ENCODE measurements at places on chromosomes 3 and 15. TPM values are rescaled to one million over a fixed set of nuclear protein-coding genes. Genes with fewer than 3 reads are reported as not detected.

- DNase-seq, result no peak
Observed at GRCh38 chr15:39597751-39598185, 16.9 kb downstream of the THBS1 start.

DNA sequence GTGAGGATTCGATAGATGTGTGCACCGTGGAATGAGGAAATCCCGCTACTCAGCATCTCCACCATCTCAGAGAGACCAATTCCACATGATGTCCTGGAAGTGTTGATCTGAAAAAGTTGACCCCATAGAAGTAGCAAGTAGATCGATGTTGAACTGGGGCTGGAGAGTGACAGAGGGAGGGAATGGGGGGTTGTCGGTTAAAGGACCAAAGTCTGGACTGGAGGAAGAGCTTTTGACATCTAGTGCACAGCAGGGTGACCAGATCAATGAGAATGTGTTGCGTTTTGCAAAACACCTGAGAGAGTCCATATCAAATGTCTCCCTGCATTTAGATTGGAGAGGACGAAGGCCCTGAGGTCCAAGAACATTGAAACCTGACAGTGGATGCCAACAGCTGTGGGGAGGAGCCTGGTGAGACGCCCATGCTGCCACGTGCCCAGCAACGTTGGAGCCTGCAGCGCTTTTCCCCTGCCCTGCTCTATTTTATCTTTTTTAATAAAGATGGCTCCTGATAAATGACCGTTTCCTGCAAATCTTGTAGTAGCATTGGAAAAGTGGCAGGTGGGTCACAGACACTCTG is 30.1 kb upstream of the RPL32 start:
- DNase-seq, result no peak

Gene ST3GAL6
- polyA plus RNA-seq, result not detected

GRCh38 chr3:153145454-153145853 is 16.6 kb upstream of the RAP2B start:
- DNase-seq, result no peak

- no peak for DNase-seq
Observed at GRCh38 chr3:125110016-125110875, 54.4 kb upstream of the HEG1 start.

Gene ARPIN
- polyA plus RNA-seq, result not detected

- no peak for DNase-seq
Observed at GRCh38 chr3:150743508-150743907, 19.5 kb downstream of the SIAH2 start.

Gene TGM4
- 0.22 TPM for polyA plus RNA-seq

- no peak for DNase-seq
Observed at GRCh38 chr3:59885899-59886400, 836.1 kb upstream of the CFAP20DC start.

Gene RTP3
- not detected for polyA plus RNA-seq

Gene AGTR1
- polyA plus RNA-seq, result not detected

DNA sequence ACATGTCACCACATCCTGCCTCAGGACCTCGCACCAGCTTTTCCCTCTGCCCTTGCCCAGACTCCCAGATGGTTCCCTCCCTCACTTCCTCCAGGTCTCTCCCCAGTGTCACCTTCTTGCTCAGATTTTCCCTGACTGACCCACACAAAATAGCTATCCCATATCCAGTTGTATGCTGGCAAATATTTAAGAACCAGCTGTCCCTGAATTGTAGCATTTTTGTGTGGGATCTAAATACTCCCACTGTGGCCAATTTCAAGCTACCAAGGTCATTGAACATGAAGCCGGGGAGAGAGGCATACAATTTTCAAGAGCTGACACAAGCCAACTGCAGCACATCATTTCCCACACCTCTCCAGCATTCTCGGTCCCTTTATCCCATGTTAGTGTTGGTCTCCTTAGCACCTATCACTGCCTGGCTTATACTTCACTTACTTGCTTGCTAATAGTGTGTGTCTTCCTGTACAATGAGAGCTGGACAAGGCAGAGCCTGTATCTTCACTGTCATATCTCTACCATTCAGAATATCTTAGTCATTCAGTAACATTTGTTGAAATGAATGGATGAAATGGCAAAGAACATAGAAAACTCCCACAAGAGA is 101.3 kb upstream of the CTNNB1 start:
- DNase-seq, result no peak

Gene LRRK1
- polyA plus RNA-seq, result 3.4 TPM

Gene GRM7
- polyA plus RNA-seq, result not detected

- DNase-seq, result peak; percentile 12
Observed at GRCh38 chr3:190586631-190587011, 72.7 kb downstream of the IL1RAP start.

DNA sequence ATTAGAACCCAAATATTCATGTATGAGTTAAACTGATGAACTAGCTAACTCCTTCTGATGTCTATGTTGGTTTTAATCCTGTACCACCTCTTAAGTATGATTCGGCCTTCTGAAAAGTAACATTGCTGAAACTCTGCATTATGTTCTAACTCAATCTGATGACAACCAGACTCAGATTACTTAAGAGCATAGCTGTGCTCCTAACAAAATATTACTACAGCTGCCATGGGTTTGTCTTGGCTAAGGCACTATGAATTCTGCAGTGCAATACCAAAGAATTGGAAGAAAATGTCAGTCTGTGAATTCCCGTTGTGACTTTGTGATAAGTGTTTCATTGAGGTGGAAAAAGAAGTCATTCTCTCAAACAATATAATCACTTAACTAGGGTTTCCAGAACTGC is 224.4 kb downstream of the ZMAT3 start:
- no peak for DNase-seq

GRCh38 chr15:70093481-70094319 is 4.0 kb downstream of the TLE3 start:
- no peak for DNase-seq

DNA sequence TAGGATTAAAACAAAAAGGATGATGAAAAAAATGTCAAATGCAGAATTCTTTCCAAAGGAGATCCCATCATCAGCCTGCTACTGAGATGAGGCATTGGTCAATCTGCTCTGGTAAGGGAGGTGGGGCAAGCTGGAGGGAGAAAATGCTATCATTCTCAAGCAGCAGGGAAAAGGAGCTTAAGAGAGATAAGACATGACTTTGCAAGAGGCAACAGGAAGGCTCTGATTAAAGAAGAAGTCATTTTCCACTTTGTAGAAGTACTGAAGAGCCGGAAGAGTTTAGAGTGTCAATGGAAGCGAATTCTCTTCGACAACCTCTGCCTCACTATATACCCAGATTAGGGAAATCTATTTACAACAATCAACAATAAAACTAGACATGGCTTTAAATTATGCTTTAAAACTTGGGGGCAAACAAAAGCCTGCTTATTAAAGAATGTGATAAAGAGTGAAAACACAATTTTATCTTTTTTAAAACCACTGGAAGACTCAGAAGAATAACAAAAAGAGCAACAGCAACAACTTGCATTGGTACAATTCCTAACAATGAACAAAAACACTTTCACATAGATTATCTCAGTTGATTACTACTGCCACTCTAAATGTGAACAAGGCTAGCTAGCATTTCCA is 81.8 kb upstream of the NANOGP8 start:
- no peak for DNase-seq

DNA sequence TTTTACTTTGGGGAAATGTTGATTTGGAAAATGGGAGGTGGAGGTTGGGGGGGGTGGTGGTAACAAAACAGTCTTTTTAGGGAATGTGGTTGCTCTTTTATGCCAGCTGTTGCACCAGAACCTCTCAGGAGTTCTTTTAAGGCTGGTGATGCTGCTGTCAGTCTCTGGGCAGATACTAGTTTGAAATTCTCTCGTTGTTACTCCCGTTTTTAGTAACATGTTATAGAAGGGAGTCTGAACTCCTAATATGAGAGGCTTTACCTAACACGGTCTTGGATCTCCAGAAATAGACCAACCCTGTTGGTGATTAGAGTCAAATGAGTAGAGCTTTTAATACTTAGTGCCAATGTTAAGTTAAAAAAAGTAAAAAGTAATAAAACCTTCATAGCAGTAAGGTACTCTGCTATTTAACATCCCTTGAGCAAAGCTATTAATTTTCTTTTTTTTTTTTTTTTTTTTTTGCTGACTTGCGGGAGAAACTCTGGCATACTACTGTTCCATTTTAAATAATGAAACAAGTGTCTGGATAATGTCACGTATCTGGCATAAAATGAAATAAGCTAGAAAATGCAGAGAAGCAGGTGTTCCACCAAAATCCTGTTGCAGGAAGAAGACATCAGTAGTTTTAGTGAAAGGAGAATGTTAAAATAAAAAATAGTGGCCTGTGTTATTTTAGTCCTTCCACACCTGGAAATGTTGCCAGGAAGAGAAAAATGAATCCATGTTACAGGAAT is 156.7 kb downstream of the CACNA1D start:
- no peak for DNase-seq

GRCh38 chr3:103499967-103500366 is 1065.2 kb downstream of the ZPLD1 start:
- DNase-seq, result no peak

Gene GABRG3
- not detected for polyA plus RNA-seq

Measured in naive B cell (primary cell).